ENCODE measurements at places on chromosomes 11 and 22.

DNA sequence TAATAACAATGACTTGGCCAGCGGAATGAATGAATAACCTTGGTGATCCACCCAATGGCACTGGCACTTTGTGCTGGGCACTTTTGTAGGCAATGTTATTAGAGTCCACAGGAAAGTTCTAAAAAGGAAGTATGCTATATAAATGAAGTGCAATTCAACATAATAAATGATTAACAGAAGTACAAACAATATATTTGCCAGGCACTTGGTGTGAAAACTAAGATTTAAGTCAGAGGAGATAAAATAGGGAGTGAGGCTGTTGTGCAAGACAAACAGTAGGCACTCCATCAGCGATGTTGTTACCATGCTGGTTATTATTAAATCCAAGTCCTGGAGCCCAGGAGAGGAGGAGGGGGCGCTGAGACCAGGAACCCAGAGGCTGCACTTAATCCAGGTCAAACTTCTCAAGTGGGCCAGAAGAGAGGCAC, 173.8 kb downstream of the LARGE1 start:
- DNase-seq = no peak

DNA sequence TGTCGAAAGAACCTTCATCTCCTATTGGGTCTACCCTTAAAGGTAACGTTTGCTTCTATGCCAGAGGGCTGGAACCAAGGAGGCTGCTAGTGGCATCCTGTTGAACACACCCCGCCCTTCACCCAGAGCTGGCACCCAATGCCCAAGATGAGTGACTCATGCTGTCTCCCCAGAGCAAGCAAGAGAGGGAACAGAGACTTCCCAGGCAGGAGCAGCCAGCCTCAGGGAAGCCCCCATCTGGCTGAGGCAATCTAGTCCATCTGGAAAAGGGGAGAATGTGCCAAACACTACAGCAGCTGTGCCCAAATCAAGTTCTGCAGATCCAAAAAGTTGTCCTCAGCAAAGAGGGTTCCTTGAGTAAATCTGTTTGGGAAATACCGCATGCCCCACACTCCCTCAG, 91.9 kb upstream of the TP53I11 start:
- DNase-seq = no peak

DNA sequence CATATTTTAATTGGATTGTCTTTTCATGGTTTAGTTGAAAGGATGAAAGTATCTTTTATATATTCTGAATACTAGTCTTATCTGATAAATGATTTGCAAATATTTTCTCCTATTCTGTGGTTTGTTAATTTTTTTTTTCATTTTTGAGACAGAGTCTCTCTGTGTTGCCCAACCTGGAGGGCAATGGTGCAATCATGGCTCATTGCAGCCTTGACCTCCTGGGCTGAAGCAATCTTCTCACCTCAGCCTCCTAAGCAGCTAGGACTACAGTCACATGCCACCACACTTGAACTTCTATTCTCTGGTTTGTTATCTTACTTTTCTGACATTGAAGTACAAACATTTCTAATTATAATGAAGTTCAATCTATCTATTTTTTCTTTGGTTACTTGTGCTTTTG, 30.0 kb upstream of the FAR1 start:
- DNase-seq = no peak

- peak; percentile 28 for DNase-seq
Measured at GRCh38 chr22:42169055-42169469, 38.5 kb upstream of the CYP2D6 start.

GRCh38 chr22:30665786-30666185, 1.9 kb downstream of the DUSP18 start:
- DNase-seq = no peak

DNA sequence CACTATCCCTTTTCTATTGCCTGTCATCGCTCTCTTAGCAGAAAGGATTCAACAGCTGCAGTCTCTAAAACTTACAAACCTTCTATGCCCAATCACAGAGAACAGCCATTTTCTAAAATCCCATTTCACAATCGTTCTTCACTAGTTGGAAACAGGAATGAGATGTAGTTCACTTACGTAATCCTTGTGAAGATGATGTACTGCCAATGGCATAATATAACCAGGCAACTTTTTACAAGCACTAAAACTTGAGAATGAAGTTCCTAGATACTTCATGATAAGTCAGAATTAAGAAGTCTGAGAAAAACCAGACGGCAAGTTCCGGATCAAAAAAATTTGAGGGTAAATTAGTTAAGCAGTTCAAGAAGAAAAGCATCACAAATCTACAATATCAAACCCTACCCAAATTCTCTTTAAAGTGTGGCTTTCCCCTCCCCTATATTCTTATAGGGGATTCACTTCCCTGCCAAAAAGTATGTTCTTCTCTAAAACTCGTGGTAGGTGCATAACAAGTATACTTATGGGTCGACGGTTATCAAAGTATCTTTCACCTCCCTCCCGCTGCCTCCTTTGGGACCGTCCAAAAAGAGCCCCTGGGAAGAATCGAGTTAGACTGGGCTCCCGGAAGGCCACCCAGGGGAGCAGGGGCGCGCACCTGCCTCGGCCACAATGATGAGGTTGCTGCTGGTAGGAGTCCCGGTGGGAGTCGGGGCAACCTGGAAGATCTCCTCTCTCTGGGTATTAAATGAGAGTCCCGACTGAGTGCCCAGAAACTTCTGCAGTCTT, 666 bp downstream of the MSANTD4 start:
- DNase-seq = no peak

GRCh38 chr11:64453466-64453865, 94.5 kb downstream of the RPS6KA4 start:
- no peak for DNase-seq

DNA sequence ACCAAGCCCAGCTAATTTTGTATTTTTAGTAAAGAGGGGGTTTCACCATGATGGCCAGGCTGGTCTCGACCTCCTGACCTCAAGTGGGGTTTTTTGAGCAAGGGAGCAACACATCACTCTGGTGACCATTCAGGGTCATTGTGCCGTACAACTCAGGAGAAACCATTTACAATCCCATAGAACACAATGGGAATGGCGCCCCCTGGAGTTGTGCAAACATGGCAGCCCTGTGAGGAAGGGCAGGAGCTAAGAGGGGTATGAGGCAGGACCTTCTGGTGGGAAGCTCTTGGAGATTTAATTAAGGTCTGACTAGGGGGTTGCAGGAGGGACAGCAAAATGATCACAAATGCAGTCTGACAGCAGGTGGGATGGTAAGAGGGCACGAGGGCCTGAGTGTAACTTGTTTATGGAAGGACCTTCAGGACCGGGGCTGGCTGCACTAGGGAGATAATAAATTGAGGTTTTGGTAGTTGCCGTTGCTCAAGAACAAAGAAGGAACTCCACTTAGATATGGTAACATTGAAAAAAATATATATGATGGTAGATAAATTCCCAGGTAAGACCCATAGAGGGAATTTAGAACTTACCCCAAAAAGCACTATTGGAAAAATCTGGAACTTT, 9.1 kb upstream of the CSF2RB start:
- no peak for DNase-seq

DNA sequence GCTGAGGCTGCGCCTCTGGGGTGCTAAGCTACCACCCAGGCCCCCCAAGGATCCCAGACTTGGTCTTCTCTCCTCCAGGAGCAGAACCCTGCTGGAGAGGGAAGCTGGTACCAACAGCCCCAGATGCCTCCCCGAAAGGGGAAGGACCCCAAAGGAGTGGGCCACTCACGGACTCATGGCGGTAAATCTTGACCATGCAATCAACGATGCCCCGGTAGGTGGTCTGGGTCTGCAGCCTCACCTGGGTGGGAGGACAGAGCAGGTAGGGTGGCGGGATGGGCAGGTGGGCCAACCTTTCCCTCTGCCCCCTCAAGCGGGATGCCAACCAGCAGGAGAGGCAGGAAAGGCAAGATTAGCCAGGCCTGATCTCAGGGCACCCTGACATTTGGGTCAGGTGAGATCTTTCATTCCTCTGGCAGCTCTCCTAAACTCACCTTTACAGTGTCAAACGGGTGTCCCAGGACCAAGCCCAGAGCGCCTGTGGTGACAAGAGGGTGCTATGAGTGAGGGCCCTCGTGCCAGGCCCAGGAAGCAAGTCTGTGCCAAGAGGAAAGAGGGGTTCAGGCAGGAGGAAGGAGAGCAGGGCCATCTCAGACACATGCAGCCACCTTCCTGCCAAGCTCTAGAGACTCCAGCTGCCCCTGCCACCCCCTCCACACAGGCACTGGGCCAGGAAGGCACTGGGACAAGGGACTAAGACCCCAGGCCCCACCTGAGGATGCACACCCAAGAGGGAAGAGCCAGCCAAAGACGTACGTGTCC, 2.6 kb downstream of the SLC25A45 start:
- DNase-seq = no peak

GRCh38 chr22:39207141-39208012, 37.4 kb downstream of the PDGFB start:
- no peak for DNase-seq

GRCh38 chr11:133907841-133908241, 48.9 kb downstream of the IGSF9B start:
- no peak for DNase-seq

- no peak for DNase-seq
Measured at GRCh38 chr11:27718863-27719545, 18.7 kb upstream of the BDNF start.

GRCh38 chr11:75591371-75591770, 29.3 kb downstream of the SERPINH1 start:
- DNase-seq = no peak

- DNase-seq = no peak
Measured at GRCh38 chr11:102110761-102111010, 439 bp downstream of the YAP1 start.

GRCh38 chr11:46505741-46506482, 87.9 kb downstream of the AMBRA1 start:
- DNase-seq = no peak

GRCh38 chr22:43133401-43133800, 9.8 kb downstream of the MCAT start:
- no peak for DNase-seq

GRCh38 chr11:30424844-30425243, 101.9 kb downstream of the ARL14EP start:
- DNase-seq = no peak

GRCh38 chr11:7523416-7524210, 9.8 kb downstream of the PPFIBP2 start:
- no peak for DNase-seq

DNA sequence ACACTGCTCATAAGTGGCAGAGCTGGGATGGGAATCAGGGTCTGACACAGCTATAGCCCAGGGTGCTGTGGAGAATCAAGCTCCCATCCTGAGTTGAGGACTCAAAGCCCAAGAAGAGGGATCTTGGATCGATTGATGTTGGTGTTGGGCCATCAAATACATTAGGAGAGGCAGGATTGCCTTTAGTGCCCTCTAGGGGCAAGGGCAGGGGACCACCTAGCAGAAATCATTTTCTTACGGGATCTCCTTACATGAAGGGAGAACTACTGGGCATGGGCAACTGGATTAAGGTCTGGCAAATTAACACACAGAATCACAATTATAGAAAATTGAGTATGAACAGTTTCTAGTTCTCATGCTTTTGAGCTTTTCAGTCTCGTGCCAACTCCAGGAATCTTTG, 24.9 kb upstream of the EMSY start:
- no peak for DNase-seq

- no peak for DNase-seq
Measured at GRCh38 chr11:131867457-131868257, 497.2 kb downstream of the NTM start.

GRCh38 chr11:132714859-132715440, 817.4 kb downstream of the OPCML start:
- DNase-seq = no peak

- no peak for DNase-seq
Measured at GRCh38 chr11:26949846-26950245, 44.1 kb upstream of the FIBIN start.

DNA sequence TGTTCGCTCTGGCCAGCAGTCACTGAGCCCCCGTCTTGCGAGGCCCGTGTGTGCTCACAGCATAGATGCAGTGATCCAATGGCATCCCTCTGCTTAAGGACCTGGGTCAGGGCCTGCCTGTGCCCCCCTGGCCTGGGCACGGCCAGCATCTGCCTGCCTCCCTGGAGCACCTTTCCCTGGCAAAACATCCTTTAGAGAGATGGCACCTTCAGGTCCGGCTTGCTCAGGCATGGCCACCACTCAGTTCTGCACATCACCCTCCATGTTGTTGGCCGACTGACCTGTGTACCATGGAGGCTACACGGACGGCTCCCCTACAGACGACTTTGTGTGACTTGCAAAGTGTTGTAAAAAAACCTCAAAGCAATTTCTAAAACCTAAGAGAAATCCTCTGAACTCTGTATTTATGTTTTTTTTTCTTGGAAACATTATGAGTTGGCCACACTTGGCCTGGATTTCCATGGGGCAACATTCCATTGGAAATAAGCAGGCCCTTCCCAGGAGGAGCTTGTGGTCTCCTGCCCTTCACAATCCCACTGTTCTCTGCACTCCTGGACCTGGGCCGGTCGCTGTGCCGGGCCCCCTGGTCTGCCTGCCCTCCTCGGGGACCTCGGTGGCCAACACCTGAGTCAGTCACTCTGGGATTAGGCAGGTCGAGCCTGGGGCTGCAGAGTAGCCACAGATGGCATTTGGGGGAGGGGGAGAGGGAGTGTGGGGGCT, 592.4 kb downstream of the TBC1D22A start:
- no peak for DNase-seq

DNA sequence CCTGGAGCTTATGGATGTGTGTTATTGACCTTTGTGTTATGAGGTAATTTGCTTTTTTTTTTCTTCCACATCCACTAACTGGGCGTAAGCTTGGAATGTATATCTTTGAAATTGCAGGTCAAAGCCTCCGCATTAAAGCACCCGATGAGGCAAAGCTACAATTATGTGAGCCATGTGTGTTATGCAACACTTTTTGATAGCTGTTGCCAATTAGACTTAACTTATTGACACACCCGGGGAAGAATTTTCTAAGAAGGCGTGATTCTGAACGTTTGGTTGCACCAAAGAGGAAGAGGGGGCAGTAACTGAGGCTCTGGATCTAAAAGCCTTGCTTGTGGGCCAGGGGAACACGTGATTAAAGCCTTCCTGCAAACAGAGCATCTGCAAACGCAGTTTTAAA, 610 bp upstream of the TEX12 start:
- DNase-seq = no peak

GRCh38 chr11:15941206-15941770, 415.1 kb downstream of the SOX6 start:
- DNase-seq = no peak

DNA sequence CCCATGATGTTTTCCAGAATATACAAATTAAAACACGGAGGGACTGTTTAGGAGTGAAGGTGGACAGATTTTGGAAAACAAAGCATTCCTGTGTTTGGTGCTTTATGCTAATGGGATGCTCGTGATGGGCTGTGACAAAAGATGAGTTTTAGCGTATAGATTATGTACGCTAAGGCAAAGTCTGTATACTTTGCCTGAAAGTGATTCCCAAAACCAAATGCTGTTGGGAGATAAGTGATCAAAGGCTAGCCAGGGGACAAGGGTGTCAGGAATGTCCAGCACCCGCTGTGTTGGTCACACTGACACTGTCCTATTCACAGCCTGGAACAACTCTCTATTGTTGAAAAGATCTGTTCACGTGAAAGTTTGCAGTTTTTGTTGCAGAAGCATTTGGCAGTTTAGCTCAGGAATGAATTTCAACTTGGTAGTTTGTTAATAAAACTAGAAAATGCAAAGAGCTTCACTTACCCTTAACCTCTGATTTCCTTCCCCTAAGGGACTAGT, 1.5 kb downstream of the JAM3 start:
- no peak for DNase-seq

- DNase-seq = no peak
Measured at GRCh38 chr22:24728790-24729637, 45.5 kb downstream of the PIWIL3 start.
